NCI-H1436 (cell line): ENCODE measurements at places on chromosomes 1 and 21.

- DNase-seq, result no peak
Observed at GRCh38 chr1:76463278-76463677, 388.7 kb downstream of the ST6GALNAC3 start.

- DNase-seq, result no peak
Observed at GRCh38 chr1:161196521-161197451, 2.1 kb downstream of the ADAMTS4 start.

DNA sequence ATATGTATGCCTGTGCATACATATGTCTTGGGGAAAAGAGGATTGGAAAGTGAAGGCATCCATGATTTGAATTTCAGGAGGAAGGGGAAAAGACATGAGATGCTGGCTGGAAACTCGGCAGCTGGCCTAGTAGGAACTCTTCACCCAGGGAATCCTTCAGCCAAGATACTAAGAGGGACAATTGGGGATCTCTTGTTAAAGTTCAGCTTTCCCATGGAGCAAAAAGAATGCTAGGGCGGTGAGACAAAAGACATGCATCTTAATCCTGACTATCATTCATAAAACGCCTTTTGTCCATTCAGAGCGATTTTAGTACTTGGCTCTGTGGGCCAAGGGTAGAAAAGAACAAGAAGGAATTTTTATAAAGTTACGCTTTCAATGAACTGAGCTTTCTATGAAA, 20.5 kb downstream of the PDPN start:
- DNase-seq, result no peak

- no peak for DNase-seq
Observed at GRCh38 chr1:17791055-17791390, 35.9 kb downstream of the ACTL8 start.

DNA sequence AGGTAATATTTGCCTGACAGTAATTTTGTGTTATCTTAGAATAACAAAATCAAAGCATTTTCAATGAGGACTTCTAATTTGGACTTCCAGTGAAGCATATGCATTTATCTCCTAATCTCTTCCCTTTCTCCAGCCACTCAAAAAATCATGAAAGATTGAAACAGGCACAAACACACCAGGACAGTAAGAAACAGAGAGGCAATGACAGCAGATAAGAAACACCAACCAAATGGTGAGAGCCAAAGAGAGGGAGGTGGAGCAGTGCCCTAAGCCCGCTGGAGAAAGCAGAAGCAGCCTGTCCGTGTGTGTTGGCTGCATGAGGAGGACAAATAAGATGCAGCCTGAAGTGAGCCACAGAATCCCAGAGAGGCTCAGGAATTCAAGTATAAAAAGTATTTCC, 39.0 kb downstream of the SLC44A3 start:
- DNase-seq, result no peak

DNA sequence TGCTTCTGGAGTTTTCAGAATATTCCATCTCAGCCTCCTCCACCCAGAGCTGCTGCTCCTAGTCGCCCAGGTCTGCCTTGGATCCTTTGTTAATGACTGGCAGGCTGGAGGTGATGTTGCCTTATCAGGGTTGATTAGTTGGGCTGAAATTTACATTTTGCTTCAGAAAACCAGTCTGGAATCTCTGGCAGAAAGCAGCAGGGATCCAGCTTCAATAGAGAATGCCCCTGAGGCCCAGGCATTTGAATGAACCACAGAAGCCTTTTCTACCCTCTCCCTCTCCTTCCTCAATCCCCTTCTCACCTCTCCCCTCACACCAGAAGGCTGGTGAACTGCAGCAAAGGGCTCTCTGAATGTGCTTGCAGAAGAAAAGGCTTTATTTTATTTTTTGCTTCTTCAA, 83.2 kb downstream of the PLXNA2 start:
- no peak for DNase-seq

DNA sequence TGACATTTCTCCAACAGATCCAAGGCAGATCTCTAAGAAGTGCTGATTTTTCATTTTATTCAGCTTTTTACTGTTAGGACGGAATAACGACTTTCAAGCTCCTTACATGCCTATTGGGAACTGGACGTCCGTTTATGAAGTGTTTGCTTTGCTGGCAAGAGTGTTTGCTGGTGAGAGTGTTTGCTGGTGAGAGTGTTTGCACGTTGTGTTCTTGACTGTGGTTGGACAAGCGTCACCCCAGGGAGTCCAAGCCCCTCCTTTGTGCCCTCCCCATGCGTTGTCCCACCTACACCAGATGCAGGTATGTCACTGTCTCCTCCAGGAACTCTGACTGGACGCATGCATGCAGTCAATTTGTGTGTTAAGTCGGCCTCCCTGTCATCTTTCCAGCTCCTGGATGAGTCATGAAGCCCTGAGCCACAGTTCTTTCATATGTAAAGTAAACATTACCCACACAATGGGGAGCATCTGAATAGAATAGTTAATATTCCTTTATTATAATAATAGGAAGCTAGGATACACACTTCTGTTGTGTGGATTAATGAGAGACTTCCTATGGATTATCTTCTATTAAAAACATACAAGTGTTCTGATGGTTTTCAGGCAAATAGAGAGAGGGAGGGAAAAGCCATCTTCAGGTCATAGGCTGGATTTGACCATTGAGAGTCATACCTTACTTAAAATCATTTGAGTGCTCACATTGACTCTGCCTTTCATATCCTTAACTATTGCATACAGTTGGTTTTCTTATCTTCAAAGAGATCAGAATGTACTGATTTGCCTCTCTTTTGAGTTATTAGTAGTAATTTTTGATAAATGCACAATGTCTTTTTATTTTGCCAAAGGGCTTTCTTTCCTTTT, 119.2 kb downstream of the GALNT2 start:
- peak; percentile 83 for DNase-seq

DNA sequence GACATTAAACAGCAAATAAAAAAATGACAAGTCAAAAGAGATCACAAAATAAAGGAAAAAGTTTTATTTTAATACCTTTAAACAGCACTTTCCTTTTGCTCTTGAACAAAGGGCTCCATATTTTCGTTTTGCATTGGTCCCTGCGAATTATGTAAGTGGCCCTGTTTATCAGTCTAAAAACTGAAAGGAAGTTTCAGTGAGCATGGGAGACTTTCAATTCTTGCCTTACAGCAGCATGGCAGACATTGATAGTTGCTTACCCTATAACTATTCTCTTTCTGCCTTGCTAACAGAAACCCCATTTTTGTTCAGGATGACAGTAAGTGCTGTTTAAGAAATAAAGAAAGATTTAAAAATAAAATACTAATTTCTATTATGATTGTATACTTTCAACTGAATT, 5.2 kb upstream of the SH3GLB1 start:
- DNase-seq, result no peak

- DNase-seq, result no peak
Observed at GRCh38 chr1:5928714-5929400, 63.4 kb downstream of the NPHP4 start.

- DNase-seq, result no peak
Observed at GRCh38 chr21:17758683-17759082, 60.5 kb downstream of the C21orf91 start.

DNA sequence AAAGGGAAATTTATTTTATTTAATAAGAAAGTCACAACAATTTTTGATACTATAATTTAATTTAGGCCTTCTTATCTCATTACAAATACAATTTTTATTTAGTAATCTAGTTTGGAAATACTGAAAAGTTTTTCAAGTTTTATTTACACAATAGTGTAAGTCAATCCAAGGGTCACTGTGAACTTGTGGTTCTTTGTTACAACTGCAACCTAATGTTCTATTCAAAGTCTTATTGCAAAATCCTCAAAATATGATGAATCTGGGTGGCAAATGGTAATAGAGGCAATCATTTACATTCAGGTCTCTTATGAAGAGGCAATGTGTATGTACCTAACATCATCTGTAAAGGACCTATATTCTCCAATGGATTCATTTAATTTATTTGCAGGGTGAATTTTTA, 421.2 kb downstream of the DPYD start:
- DNase-seq, result no peak

DNA sequence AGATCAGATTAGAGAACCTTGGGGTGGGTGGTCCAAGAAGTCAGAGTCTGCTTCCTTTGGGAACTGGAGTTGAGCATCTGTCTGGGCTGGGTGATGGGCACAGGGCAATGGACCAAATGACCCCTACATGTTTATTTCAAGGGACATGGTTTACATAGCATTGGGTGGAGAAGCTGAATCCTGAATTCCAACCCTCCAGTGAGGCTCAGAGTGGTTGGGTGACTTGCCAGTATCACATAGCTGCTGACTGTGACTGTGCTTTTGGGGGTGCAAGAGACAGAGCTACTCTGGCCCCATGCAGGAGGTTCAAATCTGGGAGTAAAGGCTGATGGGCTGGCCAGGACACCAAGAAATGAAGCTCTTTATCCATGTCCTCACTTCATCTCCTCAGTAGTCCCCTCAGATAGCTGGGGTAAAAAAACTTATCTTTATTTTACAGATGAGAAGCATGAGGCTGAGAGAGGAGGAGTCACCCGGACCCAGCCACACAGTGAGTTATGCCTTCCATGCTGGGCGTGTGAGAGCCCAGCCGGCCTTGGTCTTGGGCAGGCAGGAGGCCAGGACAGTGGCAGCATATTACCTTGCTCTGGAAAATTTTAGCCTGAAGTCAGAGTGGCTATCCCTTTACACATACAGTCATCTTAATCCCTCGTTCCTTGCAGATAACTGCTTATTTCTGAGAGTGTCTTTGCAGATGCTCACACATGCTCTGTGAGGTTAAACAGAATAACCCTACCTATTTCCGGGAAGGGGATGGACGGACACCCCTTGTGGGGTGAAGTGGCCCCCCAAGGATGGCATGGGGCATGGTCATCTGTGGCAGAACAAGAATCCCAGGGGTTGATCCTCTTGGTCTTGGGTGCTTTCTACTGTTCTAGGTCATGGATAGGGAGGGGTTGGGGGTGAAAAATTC, 2.8 kb upstream of the SERINC2 start:
- no peak for DNase-seq

DNA sequence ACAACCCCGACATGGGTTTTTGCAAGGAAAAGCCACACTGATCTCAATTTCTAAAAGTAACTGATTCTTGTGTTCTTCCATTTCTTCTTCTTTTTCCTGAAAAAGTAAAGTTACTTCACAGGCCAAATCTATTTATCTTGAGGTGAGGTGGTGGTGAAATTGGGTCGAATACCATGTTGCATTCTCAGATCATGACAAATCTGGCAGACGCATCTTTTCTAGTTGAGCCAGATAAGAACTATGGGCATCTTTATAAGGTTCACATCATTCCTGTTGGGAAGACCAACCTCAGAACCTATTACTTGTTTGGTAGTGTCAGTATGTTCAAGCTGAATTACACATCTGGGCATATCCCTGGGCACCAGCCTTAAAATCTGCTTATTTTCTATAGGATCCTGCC, 78.6 kb upstream of the USP25 start:
- no peak for DNase-seq

DNA sequence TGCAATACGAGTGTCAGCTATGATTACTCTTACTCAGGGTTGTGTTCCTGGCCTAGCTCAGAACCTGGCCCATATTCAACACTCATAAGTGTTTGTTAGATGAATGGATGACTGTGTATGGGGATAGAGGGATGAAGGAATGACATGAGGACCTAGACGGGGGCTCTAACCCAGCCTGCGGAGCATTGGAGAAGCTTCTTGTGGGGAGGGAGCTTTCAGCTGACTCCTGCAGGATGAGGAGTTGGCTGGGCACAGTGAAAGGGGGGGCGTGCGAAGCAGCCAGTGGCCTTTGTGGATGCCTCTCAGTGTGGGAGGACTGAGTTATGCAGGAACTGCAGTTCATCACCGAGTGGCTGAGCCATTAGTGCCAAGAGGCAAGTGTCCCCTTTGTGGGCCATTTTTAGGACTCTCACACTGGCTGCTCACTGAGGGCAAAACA, 1.2 kb upstream of the EXTL1 start:
- DNase-seq, result no peak

DNA sequence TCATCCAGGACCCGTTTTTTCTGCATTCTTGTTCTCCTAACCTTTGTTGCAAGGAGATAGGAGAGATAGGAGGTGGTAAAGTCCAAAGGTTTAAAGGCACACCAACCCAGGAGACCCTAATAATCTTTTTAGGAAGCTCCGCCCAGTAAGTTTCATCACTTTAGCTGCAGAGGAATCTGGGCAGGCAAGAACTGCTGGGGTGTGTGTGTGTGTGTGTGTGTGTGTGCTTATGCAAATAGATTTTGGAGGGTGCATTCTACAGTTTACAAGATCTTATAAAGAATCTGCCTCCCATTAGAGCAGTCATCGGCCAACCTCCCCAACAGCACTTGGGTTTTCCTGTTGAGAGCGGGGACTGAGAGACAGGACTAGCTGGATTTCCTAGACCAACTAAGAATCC, 3.9 kb upstream of the IL10 start:
- DNase-seq, result no peak

DNA sequence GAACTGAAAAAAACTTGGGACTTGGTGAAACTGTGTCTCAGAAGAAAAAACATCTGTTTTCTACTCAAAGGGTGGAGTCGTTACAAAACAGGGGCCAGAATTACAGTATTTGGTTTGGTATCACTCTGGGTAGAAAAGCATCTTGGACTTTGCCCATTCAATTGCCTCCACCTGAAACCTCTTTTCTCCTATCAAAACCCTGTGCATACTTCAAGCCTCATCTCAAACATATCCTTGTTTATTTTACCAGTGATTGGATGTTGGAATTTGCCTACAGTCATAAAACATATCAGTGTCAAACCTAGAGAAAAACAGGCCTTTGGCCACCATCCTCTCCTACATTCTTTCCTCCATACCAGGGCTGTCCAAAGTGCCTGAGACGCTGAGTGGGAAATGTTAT, 281.5 kb downstream of the PLPP3 start:
- DNase-seq, result no peak

- DNase-seq, result peak; percentile 11
Observed at GRCh38 chr1:160834945-160835565, 27.6 kb downstream of the CD244 start.

GRCh38 chr1:33117440-33118085, 36.6 kb downstream of the AZIN2 start:
- no peak for DNase-seq

DNA sequence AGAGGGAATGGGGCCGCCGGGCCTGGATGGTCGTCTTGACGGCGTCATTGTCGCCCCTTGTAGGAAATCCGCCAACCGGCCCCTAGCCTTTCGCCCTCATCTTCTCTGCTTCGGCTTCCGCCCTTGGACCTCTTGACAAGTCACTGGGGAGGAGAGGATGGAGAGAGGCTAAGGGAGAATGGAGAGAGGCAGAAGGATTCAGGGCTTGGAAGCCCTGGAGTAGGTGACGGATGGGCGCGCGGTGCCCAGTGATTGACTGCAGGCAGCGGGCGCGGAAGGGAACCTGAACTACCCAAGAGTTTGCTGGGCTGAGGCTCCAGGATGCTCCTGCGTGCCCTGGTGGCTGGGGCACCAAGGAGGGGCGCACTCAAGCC, 651 bp downstream of the PDE4B start:
- DNase-seq, result no peak

DNA sequence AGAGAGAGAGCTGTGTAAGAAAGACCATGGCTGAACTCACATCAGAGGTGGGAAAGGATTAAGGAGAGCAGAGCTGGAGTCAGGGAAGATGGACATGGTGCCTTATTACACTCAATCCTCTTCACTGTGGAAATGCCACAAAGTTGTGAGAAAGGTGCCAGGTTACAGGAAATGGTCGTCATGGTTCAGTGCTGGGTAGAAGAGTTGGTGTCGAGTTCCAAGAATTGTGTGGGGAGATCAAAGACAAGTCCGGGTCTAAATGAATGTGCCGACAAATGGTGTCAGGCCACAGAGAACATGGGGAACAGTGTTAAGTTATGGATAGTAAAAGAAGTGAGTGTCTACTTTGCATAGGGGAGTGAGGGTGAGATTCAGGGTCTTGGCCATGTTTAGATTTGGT, 40.9 kb downstream of the LAMC2 start:
- DNase-seq, result no peak
